ENCODE measurements at places on chromosomes 12 and 14.

DNA sequence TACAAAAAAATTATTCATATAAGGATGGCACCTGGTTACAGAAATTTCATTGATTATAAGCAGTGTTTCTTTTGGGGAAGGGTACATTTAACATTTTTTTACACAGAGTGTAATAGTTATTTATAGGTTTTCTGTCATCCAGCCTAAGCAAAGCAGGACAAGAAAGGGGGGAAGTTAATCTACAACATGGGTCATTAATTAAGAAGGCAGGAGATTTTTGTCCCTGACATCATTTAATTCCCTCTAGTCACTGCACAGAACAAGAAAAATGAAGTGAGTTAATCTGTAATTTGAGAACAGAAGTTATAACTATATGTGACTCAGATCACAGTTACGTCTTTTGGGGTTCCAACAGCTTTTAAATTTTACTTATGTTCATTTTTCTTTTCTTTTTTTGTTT, 173.4 kb downstream of the PTPRO start:
- no peaks in the 10 kb centered on the region for H3K4me1 ChIP-seq
- H3K27me3 ChIP-seq = no peaks in the 10 kb centered on the region
- no peak for DNase-seq
- no peak overlapping the region for H3K27ac ChIP-seq
- H3K4me3 ChIP-seq = no peak overlapping the region

DNA sequence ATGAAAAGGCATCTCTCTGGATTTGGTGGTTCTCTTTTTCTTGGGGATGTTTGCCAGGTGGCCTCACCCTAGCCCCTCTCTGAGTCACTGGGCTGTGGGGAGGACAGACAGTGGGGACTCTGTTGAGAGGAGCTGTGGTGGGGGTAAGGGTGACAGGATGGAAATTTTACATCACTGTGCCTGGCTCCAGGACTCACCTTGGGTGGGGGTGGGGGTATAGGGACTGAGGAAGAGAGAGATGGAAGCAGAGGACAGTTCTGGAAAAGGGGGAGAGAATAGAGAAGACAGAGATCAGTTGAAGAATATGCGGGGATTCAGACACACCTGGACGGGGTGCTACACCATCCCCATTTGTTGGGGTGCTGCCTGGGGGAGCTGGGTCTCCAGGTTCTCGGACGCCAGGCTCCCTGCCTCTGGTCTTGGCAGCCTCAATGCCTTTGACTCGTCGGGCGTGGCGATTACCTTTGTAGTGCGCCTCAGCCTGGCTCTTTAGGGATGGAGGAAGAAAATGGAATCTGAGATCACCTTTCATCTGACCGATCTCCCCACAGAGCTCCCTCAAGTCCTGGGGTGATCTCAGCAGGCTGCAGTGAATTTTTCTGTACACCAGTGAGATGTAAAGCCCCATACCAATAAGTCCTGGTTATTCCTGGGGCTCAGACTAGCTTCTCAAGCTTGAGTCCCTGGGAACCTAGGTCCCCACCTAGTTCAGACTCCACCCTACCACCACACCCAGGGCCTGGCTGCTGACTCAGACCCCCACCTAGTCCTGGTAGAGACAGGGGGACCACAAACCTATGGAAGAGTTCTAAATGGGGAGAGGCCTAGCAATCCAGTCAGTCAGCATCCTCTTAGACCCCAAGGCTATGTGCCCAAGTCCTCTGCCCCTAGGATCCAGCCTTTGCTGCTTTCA, 9.6 kb upstream of the GPR84 start:
- no peak for DNase-seq
- no peak overlapping the region for H3K4me3 ChIP-seq
- H3K4me1 ChIP-seq = peaks cover 29% of the 10 kb centered on the region
- H3K27ac ChIP-seq = no peak overlapping the region

DNA sequence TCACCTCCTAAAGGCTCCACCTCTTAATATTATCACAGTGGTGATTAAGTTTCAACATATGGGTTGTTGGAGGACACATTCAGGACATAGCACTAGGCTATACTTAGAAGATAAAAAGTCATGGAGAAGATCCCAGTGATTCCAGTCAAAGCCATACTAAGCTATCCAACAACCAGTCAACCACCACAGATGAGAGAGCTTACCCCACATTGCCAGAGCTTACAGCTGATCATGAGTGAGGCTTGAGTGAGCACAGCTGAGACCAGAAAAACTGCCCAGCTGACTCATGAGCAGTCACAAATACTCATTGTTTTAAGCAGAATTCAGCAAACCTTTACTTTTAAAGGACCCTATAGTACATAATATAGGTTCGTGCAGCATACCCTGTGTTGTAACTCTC, 85.1 kb downstream of the DRAM1 start:
- H3K4me3 ChIP-seq = no peak overlapping the region
- DNase-seq = no peak
- H3K27ac ChIP-seq = no peak overlapping the region

DNA sequence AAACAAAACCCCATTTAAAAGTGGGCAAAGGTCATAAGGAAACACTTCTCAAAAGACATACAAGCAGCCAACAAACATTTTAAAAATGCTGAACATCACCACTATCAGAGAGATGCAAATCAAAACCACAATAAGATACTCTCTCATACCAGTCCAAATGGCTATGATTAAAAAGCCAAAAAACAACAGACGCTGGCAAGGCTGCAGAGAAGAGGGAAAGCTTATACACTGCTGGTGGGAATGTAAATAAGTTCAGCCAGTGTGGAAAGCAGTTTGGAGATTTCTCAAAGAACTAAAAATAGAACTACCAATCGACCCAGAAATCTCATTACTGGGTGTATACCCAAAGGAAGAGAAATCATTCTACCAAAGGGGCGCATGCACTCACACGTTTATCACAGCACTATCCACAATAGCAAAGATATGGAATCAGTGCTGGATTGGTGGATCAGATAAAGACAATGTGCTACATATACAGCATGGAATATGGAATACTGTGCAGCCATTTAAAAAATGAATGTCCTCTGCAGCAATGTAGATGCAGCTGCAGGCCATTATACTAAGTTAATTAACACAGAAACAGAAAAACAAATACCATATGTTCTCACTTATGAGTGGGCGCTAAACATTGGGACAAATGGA, 102.1 kb upstream of the DAAM1 start:
- no peak for DNase-seq
- no peaks in the 10 kb centered on the region for H3K4me1 ChIP-seq
- no peaks in the 10 kb centered on the region for H3K36me3 ChIP-seq

DNA sequence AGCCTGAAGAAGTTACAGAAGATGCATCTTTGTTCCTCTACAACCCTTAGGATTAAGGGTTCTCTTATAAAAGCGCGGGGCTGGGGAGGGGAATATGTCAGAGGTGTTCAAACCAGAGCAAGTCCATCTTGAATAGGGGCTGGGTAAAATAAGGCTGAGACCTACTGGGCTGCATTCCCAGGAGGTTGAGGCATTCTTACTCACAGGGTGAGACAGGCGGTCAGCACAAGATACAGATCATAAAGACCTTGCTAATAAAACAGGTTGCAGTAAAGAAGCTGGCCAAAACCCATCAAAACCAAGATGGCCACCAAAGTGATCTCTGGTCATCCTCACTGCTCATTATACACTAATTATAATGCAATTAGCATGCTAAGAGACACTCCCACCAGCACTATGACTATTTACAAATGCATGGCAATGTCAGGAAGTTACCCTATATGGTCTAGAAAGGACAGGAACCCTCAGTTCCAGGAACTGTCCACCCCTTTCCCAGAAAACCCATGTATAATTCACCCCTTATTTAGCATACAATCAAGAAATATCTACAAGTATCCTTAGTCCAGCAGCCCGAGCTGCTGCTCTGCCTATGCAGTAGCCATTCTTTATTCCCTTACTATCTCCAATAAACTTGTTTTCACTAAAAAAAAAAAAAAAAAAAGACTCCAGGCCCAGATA, 108.1 kb upstream of the FOXN3 start:
- no peaks in the 10 kb centered on the region for H3K27me3 ChIP-seq
- no peaks in the 10 kb centered on the region for H3K36me3 ChIP-seq
- H3K4me3 ChIP-seq = no peak overlapping the region
- H3K27ac ChIP-seq = no peak overlapping the region

DNA sequence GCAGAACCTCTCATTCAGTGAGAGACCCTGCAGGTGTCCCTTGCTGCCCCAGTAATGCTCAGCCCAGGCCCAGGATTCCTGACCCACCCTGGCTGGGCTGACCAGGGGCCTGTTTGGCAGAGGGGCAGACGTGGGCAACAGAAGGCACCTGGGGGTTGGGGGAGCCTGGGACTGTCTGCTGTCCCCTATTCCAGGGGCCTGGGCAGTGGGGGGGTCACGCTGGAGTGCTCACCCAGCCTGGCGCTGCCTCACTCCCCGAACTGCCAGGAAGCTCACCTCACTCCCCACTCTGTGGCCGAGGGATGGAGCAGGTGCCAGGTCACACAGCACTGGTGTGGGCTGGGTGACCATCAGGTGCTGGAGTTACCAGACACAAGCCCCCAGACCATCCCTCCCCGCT, 22.6 kb upstream of the NUDT14 start:
- no peak overlapping the region for H3K4me3 ChIP-seq
- H3K27ac ChIP-seq = no peak overlapping the region
- no peaks in the 10 kb centered on the region for H3K36me3 ChIP-seq
- DNase-seq = no peak
- H3K4me1 ChIP-seq = peaks cover 34% of the 10 kb centered on the region

GRCh38 chr12:129193263-129193871, 340.1 kb downstream of the GLT1D1 start:
- DNase-seq = no peak
- no peak overlapping the region for H3K27ac ChIP-seq
- no peaks in the 10 kb centered on the region for H3K4me1 ChIP-seq
- no peaks in the 10 kb centered on the region for H3K27me3 ChIP-seq
- H3K4me3 ChIP-seq = no peak overlapping the region

DNA sequence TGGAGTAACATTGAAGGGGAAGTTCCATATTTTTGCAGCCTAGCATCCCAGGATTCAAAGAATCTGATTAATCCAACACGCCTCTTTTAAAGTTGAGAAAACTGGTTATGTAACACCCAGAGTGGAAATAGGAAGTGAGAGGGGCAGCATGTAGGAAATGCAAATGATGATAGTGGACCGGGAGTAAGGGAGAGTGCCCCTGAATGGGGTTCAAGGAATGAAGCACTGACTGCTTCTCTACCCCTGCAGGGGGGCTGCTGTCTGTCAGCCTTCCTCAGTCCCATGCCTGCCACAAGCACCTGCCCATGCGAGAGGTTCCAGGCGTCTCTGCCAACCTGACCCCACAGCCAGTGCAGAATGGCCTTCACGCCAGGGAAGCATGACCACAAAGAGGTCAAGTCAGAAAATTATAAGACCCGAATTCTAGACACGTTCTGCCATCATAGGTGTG, 126.5 kb upstream of the CCND2 start:
- no peak overlapping the region for H3K27ac ChIP-seq
- H3K27me3 ChIP-seq = no peaks in the 10 kb centered on the region
- no peaks in the 10 kb centered on the region for H3K4me1 ChIP-seq
- DNase-seq = no peak
- H3K36me3 ChIP-seq = no peaks in the 10 kb centered on the region

GRCh38 chr14:30876692-30877091, 2.3 kb downstream of the COCH start:
- H3K27me3 ChIP-seq = peaks cover 39% of the 10 kb centered on the region
- no peak overlapping the region for H3K4me3 ChIP-seq
- no peaks in the 10 kb centered on the region for H3K36me3 ChIP-seq
- no peak overlapping the region for H3K27ac ChIP-seq

- H3K4me1 ChIP-seq = peaks cover 10% of the 10 kb centered on the region
- no peak overlapping the region for H3K27ac ChIP-seq
- H3K27me3 ChIP-seq = no peaks in the 10 kb centered on the region
Measured at GRCh38 chr12:12564911-12565310, 2.2 kb upstream of the DUSP16 start.

DNA sequence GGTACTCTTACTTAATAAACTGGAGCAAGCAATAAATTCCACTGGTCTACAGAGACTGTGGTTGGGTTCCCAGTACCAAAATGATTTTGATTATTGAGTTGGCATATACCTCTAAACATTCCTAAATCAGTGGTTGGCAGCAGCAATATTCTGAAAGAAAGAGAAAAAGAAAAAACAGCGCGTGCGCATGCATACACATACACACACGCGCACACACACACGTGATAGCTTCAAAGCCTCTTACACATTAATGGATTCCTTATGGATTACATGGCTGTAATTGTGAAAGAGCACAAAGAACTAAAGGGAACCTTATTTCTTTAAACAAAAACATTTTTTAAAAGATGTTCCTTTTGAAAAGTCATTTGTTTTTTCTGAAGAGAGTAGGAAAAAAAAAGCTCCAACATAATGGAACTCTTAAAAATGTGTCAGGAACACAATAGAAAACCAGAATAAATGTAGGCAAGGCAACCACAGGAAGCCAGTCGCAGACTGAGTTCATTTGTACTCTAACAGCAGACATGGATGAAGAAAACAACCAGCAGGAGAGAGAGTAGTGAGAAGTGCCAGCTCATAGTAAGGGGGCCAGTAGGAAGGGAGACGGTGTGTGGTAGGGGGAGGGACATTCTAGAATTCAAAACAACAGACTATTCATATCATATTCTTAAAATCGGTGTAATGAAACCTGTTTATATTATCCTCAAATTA, 80.0 kb downstream of the DRAM1 start:
- DNase-seq = no peak
- H3K4me3 ChIP-seq = no peak overlapping the region
- no peaks in the 10 kb centered on the region for H3K4me1 ChIP-seq

DNA sequence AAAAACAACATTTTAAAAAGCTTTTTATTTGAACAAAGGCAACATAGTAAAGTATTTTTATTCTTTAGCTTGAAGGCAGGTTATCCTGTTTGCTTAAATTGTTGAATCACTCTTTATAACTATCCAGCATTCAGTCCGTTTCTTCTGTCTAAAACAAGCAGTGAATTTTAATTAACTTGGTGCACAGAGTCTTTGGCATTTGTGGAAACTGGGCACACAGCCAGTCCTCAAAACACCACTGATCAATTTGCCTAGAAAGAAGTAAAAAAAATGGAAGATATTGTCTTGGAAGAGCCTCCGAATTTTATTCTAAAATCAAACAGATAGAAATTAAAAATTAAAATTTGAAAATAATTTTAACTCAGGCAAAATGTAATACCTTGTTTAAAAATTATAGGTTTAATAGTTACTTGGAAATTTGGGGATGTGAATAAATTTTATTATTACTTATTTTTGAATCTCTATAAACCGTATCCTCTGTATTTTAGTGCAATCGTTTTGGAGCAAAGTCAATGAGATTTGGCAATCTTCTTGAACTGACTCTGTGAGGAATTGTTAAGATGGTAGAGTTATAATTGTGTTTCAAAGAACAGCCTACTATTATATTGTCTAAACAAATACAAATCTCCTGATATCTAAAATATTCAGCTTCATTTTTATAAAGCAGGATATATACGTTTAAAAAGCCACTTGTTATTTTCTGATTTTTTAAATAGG, 927.0 kb downstream of the SLC16A7 start:
- no peak overlapping the region for H3K4me3 ChIP-seq
- H3K4me1 ChIP-seq = no peaks in the 10 kb centered on the region
- no peak overlapping the region for H3K27ac ChIP-seq
- H3K27me3 ChIP-seq = no peaks in the 10 kb centered on the region

- H3K27me3 ChIP-seq = no peaks in the 10 kb centered on the region
- no peaks in the 10 kb centered on the region for H3K4me1 ChIP-seq
- no peak for DNase-seq
- no peaks in the 10 kb centered on the region for H3K36me3 ChIP-seq
- H3K4me3 ChIP-seq = no peak overlapping the region
Measured at GRCh38 chr14:78644824-78645559, 474.8 kb downstream of the NRXN3 start.

All from upper lobe of right lung (tissue), 1 donor.